ENCODE measurements at places on chromosomes 3 and 15.

DNA sequence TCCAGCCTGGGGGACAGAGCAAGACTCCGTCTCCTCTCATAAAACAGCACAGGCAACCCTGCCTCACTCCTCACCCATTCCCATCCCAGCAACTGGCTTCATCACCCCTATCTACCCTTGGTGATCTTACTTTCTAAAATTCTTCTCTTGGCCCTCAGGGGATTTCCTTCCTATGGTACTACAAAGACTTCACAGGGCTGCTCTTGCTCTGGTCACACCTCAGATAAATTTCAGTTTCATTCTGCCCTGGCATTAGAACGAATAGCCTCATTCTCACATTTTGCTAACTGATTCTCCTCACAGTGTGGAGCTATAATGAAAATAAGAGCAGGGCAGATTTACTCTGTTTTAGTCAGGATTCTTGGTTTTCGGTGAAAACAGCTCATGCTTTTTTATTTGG lies 22.1 kb upstream of the CRBN start:
- DNase-seq = no peak

DNA sequence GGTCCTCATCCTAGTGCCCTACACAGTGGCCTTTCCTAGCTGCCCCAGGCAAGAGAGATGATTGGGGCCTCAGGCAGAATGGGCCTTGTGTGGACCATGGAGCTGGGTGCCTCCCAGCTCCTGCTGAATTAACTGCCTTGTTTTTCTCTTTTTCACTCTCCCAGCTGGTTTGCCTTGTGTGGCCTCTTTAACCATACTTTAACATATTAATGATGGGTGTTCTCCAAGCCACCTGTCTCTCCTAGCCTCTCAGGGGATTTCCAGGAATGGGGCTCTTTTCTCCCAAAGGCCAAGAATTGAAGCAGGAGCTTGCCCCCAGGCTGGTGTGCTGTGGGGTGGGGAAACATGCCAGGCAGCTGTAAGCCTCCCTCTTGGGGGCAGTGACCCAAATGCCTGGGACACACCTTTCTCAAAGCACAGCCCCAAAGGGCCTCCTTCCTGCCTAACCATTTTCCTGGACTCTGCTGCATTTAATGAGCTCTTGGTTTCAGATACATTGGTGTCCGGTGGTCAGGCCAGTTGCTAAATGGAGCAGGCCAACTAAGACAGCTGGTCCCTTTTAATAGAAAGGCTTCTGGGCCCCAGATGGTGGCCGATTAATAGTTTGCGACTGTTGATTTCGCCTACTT lies 5.6 kb downstream of the ALPK3 start:
- DNase-seq = no peak

DNA sequence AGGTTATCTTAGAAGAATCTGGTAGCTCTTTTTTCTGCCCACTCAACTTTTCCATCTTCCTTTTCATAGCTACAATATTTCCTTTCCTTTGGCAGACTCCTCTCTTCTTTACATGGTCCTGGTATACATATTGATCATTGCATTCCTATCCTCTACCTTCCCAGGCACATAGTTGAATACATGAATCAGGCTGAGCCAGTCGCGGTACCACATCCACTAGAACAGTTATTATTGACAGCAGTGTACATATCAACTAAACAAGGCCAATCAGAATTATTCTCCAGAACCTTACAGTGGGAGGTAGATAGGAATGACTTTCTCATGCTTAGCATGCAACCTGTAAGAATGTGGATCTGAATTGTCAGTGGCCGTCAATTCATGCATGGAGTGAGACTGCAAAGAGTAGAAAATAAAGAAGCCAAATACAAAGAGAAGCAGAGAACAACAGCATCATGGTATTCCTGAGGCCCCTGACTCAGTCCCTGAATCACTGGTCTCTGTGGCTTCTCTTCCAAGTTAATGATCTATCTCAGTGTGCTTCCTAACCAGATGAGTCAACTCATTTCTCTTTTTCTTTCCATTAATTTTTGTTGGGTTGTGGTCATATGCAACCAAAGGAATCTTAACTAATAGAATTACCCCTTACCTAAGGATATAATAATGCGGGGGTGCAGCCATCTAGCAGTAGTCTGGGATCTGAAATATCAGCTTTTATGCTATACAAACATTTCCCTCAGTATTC lies 60.9 kb upstream of the DCBLD2 start:
- no peak for DNase-seq

GRCh38 chr3:126116526-126116925 lies 32.6 kb upstream of the SLC41A3 start:
- DNase-seq = no peak

GRCh38 chr3:20160230-20160629 lies 25.8 kb downstream of the SGO1 start:
- DNase-seq = no peak

DNA sequence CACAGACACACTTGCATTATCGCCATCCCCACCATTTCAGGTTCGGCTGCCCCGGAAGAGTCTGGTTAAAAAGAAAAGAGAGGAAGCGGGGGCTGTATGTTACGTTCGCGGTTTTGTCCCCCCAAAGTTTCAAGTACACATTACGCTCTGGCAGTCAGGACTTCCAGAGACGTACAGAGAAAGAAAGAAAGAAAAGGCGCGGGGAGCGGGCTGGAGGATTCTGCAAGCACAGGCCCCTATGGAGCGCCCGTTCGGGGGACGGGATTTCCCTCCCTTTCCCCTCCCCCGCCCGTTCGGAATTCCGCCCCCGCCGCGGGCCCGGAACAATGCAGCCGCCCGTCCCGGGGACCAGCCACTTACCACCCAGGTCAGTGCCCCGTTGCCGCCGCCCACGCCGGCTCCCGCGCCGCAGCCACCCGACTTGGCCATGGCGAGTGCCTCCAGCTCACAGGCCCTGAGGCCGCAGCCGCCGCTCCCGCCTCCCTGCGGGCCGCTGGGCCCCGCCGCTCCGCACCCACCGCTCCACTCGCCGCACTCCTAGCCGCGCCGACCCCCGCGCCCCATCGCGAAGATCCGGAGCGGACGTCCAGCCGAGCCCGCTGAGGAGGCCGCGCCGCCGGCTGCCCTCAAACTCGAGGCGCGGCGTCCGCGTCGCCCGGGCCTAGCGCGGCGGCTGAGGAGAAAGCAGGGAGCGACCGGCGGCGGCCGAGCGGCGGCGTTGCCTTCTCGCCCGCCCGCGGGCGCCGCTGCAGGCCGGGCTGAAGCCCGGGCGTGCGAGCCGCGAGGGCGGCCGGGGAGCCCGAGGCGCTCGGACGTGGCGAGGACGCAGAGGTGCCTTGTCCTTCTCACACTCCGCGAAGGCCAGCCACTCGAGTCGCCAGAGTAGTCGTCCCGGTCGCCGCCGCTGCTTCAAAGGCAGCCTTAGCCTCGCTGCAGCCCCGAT lies 567 bp downstream of the TOP2B start:
- peak; percentile 46 for DNase-seq

DNA sequence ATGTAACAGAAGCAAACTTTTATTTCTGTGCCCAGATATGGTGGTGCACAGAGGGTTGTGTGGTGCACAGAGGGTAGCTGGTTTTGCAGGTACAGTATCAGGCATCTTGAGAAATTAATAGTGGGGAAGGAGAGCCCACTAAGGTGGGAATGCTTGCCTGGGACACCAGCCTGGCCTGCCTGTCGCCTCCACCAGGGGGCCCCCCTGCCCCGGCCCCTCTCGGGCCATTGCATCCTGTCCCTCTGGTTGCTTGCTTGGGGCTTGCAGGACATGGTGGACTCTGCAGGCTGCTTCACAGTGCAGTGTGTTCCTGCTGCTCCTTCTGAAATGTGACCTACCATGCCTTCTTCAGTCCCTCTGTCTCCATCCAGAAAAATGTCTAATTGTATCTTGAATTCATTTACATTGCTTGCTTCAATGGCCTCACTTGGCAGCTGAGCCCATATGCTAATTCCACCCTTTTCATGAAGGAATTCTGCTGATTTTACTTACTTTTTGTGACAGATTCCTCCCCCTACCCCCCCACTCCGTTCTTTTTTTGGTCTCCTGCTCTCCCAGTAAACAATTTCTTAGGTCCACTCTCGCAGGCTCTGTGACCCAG lies 73.6 kb downstream of the EEFSEC start:
- no peak for DNase-seq
